Esophagus squamous epithelium (tissue), 5 donors: ENCODE measurements at places on chromosomes 12 and 14.

DNA sequence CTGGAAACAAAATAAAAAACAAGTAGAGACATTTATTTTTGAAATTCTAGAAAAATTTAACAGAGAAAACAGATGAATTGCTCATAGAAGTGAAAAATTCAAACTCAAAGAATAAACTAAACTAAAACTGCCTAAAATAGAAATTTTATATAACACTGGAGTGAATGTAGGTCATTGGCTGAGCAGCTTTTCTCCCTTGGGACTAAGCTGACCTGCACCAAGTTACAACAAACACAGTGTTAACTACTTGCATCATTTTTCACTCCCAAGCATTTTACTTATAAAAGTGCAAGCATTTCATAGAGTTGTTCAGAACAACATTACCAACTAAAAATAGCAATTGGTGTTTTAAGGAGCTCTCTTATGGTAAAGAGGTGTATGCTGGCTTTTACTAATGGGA lies 298.1 kb downstream of the MED13L start:
- no peak for DNase-seq

DNA sequence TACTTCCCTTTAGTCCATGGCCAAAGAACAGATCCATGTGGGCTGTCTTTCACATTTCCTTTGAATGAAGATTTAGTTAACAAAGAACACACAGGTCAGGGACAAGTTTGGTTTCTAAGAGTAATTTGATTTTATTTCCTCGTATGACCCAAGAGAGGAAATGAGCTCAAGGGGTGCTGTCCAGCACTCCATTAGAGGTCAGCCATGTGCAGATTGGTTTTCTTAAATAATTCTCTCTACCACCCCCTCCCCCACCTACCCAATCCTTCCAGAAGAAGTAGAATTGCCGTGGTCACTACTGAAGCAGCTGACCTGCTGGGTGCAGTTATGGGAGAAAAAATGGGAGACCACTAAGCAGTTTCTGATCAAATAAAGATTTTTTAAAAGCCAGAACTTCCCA lies 13.9 kb upstream of the OAS1 start:
- DNase-seq, result no peak

- no peak for DNase-seq
These were observed 3.0 kb upstream of the PIGH start for GRCh38 chr14:67602995-67603545.

- no peak for DNase-seq
These were observed 221.8 kb upstream of the RTL1 start for GRCh38 chr14:101125313-101125712.

GRCh38 chr14:91249841-91250616 lies 5.5 kb upstream of the GPR68 start:
- DNase-seq, result no peak

- no peak for DNase-seq
These were observed 6.5 kb upstream of the PRPH start for GRCh38 chr12:49288412-49288853.

DNA sequence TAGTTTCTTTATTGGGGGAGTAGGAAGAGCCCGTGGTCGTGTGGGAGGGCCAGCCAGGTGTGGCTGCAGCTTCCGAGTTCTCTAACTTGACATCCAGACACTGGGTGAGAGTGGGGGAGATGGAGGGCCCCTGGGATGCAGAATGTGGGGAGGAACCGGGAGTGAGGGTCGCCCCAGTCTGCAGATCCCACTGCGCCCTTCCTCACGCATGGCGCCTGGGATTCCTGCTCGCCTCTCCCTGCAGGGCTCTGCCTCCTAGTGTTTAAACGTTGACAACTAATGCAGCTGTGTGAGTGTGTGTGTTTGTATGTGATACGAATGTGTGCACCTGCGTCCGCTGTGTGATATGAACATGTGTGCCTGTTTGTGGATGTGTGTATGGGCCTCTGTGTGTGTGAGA lies 34.6 kb downstream of the FZD10 start:
- DNase-seq, result no peak

DNA sequence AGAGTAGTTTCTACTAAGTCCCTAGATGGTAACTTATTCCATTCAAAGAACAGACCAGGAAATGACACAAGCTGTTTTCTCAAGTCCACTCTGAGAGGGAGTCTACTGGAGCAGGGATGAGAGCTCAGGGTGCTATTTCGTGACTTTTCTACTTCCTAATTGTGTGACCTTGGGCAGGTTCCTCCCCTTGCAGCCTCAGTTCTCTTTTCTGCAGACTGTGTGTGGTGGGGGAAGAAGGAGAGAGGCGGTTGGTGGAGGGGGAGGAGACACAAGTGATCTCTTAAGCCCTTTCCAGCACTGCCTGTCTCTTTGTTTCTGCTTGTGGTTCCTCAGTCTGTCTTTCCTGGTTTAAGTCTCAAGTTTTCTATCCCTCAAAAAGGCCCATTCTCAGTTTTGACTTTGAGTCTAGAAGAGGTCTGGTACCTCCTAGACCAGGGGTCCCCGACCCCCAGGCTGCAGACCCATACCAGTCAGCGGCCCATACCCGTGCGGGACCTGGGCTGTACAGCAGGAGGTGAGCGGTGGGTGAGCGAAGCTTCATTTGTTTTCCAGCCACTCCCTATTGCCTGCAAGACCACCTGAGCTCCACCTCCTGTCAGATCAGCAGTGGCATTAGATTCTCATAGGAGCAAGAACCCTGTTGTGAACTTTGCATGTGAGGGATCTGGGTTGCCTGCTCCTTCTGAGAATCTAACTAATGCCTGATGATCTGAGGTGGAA lies 10.7 kb downstream of the FGF6 start:
- DNase-seq, result no peak

GRCh38 chr14:24053548-24054323 lies 1.9 kb downstream of the CARMIL3 start:
- no peak for DNase-seq

- no peak for DNase-seq
These were observed 15.2 kb downstream of the RASSF3 start for GRCh38 chr12:64625243-64626077.

- no peak for DNase-seq
These were observed 103.3 kb upstream of the PMCH start for GRCh38 chr12:102300824-102301461.

GRCh38 chr12:57451233-57451778 lies 3.8 kb upstream of the INHBE start:
- DNase-seq, result no peak

DNA sequence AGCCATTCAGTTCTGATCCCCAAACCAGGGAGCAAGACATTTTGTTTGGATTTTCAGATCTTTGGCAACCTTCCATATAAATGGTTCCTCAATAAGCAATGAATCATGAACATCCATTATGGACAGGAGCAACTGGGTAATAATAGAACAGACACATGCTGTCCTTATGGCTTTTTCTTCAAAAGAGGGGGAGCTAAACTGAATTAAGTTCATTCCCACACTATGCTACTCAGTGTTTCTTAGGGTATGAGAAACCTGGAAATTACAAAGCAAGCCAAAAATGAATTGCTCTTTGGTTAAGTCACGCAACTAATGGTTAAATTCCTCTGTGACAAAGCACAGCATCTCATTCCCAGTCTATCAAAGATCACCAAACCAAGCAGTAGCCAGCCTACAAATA lies 51.0 kb downstream of the PTGER2 start:
- DNase-seq, result no peak

GRCh38 chr12:51390891-51391282 lies 319 bp downstream of the GALNT6 start:
- no peak for DNase-seq

- DNase-seq, result no peak
These were observed 93.3 kb upstream of the MAP1LC3B2 start for GRCh38 chr12:116465856-116466255.

DNA sequence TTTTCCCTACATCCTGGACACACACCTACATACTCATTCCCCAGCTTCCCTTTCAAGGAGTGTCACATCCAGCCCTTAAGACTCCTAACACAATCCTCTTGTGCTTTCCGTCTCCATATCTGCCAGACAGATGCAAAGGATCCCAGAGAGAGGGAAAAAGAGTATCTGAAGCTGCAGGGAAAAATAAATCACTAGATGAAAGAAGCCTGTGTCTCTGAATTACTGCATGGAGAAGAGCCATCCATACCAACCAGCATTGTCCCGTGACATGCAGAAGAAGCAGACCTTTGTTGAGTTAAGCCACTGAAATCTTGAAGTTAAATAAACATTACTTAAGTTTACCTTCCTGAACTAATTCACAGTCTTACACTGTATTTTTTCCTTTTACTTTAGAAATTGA lies 54.6 kb downstream of the GTF2A1 start:
- DNase-seq, result no peak

- DNase-seq, result no peak
These were observed 7.6 kb downstream of the ISCA2 start for GRCh38 chr14:74501135-74501614.

GRCh38 chr14:74671789-74672188 lies 41.1 kb downstream of the AREL1 start:
- no peak for DNase-seq

GRCh38 chr12:7123806-7124522 lies 4.7 kb downstream of the RBP5 start:
- DNase-seq, result no peak

DNA sequence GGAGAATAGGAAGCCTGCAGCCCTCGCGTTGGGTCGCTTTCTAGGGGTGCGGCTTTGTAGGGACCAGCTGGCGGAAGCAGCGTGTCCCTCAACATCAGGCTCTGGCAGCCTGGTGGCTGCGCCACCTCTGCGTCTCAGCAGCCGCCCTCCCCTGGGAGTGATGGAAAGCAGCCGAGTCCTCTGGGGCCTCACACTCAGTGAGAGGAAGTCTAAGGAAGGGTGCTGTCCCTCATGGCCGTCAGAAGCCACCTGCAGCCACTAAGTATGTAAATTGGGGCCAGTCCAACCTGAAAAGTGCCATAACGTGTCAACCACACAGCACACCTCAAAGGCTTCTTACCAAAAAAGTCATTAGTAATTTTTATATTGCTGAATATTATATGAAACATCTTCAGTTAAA lies 80.3 kb downstream of the WDR20 start:
- no peak for DNase-seq

DNA sequence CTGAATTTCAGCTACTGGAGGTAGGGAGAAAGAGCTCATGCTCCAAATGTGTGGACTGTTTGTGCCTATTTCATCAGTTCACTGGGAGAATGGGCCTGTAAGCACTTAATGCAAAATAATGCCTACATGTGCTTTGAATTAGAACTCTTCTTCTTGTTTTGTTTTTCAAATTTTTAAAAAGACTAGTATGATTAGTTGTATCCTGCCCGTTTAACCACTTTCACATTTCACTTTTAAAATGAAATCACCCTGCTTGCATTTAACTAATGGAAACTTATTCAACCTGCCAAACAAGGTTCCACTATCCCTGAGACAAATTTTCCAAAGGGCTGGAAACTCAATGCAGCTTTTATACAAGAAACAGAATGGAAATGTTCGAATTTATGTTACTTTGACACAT lies 79.7 kb downstream of the SAMD4A start:
- DNase-seq, result no peak

DNA sequence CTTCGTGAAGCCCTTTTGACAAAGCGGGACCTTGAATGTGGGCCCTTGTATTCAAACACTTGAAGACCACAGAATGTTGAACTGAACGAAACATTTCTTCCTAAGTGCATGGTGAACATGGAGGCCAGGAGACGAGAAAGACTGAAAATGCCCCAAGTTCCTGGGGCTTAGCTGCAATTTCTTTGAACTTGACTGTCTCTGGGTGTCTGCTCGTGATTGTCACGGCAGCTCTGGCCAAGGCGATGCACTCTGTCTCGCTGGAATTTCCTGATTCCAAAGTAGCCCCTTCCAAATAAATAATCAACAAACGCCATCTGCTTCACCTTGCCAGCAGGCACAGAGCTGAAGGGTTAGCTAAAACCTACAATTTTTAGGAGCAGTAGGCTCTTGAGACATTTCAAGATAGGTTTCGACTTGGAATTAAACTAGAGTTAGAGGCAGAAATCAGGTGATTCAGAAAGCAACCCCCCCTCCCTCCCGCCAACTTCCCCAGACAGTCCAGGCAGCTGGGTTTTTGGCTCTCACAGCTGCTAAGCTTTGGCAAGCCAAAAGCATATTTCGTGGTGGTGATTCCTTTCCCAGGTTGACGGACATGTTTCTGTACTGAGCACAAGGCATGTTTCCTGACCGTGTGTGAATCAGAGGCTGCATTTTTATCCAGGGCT lies 13.5 kb upstream of the IRF2BPL start:
- no peak for DNase-seq

DNA sequence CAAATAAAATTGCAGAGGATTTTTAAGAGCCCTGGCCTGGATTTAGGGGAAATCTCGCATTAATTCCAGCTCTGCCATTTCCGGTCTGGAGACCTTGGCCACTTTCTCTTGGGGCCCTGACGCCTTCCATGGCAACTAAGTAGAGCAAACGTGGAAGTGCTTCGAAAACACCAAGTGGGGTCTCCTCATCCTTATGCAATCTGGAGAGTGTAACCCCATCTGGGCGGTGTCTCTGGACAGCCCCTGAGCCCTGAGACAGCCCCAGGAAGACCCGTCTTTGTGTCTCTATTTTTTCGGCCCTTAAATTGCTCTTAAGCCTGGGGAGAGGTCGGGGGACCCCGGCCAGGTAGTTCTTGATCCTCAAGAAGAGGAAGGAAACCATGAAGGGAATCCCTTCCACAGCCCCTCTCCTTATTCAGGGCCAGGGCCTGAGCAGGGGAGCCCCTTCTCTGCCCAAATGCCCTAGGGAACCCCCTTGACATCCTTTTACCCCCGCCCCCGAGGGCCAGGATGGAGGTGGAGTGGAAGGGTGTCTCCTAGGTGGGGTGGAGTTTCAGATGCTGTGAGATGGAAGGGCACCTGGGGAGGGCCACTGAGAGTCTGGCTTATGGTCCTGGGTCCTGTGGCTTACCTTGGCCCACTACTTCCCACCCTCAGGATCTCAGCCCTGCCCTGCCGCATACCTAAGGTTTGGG lies 17.6 kb upstream of the NR4A1 start:
- no peak for DNase-seq
